Mesothelial cell of epicardium (in vitro differentiated cells): ENCODE measurements at places on chromosomes 2 and 18.
A peak's percentile ranks its signal among the peaks of the same experiment; 100 is the strongest.

DNA sequence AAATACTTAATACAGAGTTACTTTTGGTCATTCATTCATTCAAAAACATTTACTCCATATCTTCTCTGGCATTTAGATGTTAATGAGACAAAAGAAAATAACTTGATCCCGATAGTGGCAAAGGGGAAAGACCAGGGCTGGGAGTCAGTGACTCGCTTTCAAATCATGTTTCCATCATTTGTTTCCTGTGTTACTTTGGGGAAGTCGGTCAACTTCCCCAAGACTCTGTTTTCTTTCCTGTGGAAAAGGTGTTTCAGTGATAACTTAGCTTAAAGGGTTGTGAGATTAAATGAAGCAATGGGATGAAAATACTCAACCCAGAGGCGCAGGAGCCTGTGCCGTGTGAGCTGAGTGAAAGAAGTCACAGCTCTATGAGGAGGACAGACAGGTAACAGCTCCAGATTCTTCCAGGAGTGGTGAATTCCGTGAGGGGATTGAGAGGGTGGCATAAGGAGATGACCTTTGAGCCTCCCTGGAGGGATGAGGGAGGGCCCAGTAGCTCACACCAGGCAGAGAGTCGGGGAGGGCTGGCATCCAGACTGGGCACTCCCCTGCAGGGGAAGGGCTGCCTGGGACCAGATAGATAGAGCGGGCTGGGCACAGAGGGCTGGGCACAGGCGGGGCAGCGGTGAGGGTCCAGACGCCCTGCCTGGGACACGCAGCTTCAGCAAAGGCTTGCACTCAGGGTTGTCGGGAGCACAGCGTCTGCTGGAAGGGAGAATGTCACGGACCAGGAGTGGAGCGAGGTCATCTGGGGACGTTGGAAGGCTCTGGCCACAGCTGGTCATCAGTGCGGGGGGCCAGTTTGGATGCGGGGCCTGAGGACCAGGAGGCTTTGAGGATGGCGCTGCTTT is 70.1 kb downstream of the TSHZ1 start:
- no peak for DNase-seq

- no peak for DNase-seq
These were observed 92.1 kb downstream of the SLC4A3 start for GRCh38 chr2:219719521-219719920.

GRCh38 chr2:219789476-219789875 is 162.0 kb downstream of the SLC4A3 start:
- no peak for DNase-seq

DNA sequence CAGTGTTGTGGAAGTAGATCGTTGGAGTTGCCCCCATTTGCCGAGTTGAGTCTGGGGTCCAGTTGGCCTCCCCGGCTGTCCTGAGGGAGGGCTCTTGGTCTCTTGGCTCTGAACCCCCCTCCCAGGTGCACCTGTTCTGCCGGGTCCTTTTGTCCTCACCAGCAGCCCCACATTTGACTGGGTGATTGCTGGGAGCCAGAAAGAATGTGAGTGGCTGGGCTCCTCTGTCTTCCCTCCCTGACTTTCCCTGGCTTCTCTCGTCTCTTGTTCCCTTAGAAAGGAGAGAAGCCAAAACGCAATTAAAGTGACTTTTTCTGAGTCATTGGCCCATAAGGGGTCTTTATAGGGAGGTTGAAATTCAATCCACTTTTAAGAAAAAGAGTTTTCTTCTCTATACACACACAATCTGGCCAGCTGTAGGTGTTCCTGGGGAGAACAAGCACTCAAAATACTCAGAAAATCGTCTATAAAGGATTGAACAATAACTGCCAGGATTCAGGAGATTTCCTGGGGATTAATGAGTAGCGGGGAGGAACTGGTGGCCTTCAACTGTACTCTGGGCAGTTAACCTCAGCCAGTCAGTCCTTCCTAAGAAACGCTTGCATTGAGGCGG is 131.0 kb downstream of the TMEM182 start:
- no peak for DNase-seq

DNA sequence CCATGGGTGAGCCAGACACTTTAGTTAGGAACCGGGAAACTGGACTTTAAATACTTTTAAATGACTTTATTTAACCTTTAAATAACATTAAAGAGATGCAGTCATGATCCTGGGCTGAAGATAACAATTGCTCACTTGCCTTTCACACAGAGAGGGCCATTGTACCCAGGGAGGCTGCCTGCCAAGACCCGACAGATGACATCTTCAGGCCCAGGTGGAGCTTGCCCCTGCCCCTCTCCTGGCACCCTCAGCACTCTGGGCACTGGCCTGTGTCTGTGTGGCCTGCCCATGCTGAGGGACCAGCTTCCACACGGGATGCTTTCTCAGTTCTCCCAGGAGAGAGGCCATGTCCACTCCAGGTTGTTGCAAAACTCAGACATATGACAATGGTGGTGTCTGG is 216.4 kb upstream of the MYT1L start:
- no peak for DNase-seq

- no peak for DNase-seq
These were observed 29.1 kb upstream of the RPE start for GRCh38 chr2:209973328-209973727.

- no peak for DNase-seq
These were observed 24.4 kb upstream of the TRPM8 start for GRCh38 chr2:233892793-233893192.

DNA sequence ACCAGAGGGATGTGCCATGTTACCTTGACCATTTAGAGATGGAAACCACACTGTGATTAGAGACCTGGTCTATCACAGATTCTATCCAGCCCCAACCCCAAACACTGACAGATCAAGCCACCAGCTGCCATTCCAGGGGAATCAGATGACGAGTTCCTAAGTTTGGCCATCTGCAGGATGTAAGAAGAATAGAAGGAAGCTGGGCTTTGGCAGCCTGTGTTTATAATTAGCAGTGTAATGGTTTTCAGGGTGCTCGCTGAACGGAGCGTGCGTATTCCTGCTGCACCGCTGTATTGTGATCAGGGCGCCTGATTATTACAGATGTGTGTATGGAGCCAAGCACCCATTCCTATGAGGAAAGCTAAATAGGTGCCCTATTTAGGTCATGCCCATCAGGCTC is 138.1 kb downstream of the LRRC30 start:
- DNase-seq, result no peak

DNA sequence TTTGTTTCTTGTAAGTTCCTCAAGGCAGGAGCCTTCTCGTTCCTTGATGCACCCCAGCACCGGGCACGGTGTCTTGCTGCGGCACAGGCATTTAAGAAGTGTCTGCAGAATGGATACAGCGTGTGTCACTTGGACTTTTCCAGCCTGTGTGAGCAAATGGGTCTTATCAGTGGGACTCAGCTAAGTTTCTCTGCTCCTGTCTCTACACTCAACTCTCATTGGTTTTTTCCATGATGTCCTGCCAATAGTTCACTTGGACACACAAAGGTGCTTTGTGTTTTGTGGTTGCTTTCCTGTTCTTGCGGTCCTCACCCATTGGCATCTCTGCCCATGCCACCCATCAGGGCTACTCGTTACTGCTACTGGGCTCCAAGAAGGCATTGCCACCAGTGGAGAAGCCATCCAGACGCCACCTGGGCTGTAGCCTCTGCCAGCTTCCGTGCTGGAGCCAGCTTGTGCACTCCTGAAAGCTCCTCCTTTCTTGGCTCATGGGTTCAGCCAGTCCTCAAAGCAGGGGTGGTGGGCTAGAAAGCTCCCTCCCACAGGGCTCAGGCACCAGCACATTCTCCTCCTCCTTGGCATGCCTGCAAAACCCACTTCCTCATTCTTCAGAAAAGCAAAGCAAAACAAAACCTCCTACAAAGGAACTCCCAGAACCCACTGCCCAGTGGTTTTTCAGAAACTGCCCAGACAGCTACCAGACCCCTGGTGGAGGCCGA is 41.4 kb downstream of the IL1R2 start:
- no peak for DNase-seq

DNA sequence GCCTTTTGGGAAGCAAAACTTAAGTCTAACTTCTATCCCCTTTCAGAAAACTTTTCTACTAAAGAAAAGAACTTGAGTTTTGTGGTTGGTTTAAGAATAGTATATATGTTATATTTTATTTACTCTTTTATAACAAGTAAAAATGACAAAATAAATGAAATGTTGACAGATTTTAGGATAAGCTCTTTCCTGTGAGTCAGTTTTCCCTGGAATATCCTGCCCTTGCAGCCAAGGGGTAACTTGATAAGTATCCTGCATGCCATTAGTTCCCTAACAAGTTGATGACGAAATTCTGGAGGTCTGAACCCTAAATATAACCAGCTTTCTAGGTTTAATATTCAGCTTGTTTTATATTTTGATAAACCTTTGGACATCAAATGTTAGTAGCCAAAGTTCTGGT is 7.3 kb upstream of the HTR2B start:
- DNase-seq, result no peak

DNA sequence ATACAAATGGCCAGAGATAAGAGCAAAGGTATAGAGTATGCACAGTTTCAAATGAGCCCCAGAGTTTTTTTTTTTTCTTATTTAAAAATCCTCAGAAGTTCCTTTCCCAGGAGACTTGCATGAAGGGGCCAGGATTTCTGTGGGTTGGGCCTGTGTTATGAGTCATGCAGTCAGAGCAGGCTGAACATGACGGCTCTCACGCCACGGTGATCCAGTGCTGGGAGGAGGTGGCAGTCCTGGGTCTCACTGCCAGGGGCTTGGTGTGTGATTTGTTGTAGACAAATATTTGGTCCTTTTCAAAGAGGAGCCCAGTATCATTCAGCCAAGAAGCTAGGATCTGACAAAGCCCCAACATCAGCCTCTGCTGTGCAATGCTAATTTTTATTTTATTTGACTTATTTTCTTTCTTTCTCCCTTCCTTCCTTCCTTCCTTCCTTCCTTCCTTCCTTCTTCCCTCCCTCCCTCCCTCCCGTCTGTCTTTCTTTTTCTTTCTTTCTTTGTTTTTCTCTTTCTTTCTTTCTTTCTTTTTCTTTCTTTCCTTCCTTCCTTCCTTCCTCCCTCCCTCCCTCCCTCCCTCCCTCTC is 10.4 kb upstream of the KCNE4 start:
- peak; percentile 62 for DNase-seq

DNA sequence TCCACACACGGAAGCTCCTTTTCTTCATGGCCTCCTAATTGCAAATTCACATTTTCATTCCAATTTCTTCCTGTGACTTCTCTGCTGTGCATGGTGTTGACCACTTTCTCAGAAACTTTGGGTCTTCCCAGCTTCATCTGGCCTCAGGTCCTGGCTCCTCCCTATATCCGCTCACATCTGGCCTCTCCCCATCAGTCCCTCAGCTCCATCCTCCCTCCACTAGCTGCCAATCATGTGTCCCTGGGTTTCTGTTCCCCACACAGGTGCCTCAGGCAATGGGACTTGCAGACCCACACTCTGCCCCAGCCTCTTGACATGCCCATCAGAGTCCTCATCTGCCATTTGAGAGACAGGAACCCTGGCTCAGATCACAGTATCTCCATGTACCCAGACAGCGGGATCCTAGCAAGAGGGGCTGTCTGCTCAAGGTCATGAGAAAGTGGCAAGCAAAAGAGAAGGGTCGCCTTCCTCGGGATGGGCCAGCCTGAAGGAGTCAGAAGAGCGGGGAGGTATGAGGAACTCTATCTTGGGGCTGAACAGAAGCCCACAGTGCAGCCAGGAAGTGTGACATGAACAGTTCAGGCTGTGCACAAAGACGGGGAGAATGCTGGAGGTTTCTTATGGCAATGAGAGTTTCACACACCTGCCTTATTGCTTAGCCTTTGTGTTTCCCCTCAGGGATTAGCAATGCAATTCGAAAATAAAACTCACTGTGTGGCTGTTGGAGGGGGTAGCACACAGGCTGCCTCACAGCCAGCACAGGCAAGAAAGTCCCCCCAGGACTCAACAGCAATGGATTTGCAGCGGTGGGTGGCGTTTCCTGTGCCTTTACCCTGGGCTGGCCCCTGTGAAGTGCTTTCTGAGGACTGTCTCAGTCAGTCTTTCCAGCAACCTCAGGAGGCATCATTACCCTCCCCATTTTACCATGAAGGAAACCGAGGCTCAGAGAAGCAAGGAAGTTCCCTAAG is 69.5 kb downstream of the COPS8 start:
- DNase-seq, result no peak

GRCh38 chr2:45707661-45708060 is 56.2 kb downstream of the PRKCE start:
- no peak for DNase-seq

DNA sequence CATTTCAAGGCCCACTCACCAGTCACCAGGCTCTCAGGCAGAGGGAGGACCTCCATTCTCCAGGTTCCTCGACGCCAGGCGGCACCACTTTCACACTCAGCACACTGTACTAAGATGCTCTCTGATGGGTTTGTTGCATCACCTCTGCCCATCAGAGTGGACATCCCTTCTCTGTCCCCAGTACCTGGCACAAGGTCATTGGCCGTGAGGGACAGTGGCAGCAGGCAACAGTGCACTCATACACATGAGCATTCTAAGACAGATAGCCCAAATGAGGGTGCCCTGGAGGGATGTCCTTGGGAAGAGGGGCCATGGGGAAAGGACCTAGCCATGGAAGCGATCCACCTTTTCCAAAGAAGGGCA is 3.0 kb upstream of the ADRA2B start:
- no peak for DNase-seq

GRCh38 chr18:23992089-23992940 is 22.2 kb upstream of the TTC39C start:
- DNase-seq, result no peak

- no peak for DNase-seq
These were observed 57.5 kb downstream of the NDUFA10 start for GRCh38 chr2:239967553-239968036.

DNA sequence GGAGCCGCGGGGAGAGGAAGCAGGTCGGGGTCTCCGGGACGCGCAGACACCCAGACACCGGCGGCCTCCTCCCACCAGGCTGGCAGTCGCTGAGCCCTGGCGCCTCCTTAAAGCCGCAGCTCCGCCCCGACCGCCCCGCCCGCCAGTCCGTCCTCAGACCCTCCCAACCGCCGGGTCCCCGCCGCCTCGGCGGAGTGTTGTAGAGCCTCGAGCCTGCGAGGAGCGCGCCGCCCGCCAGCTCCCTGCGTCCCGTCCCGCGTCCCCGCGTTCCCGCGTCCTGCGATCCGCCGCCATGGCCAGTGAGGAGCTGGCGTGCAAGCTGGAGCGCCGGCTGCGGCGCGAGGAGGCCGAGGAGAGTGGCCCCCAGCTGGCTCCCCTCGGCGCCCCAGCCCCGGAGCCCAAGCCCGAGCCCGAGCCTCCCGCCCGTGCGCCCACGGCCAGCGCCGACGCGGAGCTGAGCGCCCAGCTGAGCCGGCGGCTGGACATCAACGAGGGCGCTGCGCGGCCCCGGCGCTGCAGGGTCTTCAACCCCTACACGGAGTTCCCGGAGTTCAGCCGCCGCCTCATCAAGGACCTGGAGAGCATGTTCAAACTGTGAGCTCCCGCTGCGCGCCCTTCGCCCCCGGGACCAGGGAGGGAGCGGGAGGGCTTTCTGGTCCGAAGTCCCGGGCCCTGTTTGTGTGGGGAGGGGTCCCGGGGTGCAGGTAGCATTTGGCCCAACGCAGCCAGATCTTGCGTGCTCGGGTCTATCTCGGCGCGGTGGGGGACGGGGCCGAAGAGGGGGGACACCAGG is at the start of gene EFHD1:
Gene EFHD1 (plus strand): TSS at position 192 of the 793 bp plus-strand sequence. CDS start 101 bp downstream, at position 293.
- DNase-seq, result peak; percentile 85

- no peak for DNase-seq
These were observed 47.8 kb upstream of the REG3G start for GRCh38 chr2:78977661-78978145.
